ENCODE measurements at places on chromosomes 3 and 15.

DNA sequence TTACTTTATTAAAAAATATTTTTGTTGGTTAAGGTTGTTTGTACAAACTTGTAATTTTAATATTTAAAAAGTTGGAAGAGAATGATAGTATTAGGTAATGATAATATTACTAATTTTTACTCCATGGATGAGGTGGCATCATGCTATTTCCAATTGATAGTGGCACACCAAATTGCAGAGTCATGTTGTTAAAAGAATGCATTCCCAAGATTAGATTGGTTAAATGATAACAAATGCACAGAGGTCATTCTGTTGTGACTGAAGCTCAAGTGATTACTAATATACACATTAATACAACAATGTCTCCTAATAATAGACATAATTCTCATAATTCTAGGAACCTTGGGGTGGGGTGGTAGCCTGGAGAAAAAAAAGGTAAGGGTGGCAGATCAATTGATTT lies 73.2 kb upstream of the ZBED2 start:
- no peak for DNase-seq

GRCh38 chr3:29764041-29764440 lies 483.2 kb downstream of the RBMS3 start:
- no peak for DNase-seq

- no peak for DNase-seq
Measured at GRCh38 chr3:24062916-24063315, 117.8 kb downstream of the NR1D2 start.

DNA sequence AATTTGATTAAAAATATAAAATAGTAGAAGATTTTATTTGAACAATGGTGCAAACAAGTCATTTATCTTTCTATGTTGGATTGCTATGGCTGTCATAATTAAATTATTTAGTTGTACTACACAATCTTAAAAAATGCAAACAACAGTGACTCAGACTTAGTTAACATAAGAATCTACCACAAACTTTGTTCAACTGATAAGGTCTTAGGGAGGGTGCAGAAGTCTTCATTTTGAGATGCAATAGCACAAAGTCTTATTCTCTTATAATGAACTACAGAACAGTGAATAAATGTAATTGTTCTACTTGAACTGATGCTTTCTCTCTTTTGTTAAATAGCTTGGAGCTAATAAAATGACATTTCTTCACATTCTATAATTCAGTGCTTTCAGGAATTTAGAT lies 482.8 kb upstream of the NAALADL2 start:
- DNase-seq = no peak

- peak; percentile 59 for DNase-seq
Measured at GRCh38 chr3:52317208-52318000, 1.3 kb downstream of the DNAH1 start.

GRCh38 chr3:127374086-127375010 lies 86.5 kb upstream of the PRR20G start:
- DNase-seq = no peak

DNA sequence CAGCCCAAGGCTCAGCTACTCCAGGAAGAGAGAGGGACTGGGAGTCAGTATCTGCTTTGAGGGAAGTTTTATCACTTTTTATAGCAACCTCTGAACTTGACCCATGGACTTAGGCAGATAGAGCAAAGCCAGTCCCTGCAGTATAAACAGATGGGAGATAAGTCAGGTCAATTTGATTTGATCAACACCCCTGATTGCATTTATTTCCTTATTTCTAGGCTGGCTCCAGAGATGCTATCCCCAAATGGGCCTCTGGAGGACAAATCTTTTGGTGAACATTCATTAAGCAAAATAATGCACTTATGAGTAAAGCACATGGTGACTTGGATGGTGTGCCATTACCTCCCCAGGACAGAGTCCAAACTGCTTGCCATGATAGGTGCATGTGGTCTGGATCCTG lies 8.9 kb upstream of the IDH3A start:
- DNase-seq = no peak

- DNase-seq = no peak
Measured at GRCh38 chr15:83379579-83379959, 67.6 kb upstream of the SH3GL3 start.

GRCh38 chr3:156816091-156816793 lies 9.9 kb upstream of the LEKR1 start:
- no peak for DNase-seq

DNA sequence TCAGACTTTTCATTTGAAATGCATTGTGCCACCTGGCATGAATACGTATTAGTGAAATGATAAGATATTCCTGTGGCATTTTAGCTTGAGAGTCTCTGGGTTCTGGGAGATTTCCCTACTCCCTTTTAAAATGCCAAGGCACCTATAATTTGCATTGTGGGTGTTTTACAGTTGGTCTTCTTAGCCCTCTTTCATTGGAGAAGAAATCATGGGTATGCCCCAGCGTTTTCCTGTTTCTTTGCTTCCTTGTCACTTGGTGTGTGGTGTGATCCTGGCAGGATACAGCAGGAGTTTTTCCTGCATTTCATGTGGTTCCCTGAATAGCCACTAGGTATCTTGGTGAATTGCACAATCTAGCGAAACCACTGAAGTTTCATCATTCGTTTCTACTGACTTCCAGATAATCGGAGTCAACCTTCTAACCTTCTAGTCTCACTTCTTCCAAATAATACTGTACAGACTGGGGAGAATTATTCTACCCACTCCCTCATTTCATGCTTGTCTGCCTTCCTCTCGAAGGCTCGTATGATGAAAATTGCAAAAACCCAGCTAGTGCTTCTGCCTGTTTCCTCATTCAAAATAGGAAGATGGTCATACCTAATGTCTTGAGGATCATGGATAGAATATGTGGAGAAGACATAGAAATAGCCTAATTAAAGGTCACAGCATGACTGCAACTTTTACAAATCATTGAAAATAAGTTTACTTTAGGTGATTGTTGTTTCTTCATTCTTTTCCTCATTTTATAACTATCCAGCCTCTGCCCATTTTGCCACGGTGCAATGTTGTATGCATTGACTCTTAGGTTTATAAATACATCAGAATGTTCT lies 2.6 kb downstream of the BHLHE40 start:
- DNase-seq = no peak

DNA sequence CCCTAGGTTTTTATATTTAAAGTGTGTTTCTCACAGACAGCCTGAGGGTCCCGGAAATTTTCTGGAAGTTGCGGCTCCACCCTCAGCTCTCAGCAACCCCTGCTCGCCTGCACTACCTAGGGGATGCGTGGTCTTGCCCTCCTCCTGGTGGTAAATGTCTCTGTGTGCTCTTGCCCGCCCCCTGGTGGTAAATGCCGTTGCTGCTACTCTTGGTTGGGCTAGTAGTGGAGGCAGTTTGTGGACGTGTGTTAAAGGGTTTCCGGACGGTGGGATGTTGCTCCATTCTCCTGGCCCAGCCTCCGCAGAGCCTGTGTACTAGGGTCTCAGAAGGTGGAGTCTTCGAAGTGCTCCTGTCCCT lies 27.4 kb downstream of the STOML1 start:
- DNase-seq = peak; percentile 91

DNA sequence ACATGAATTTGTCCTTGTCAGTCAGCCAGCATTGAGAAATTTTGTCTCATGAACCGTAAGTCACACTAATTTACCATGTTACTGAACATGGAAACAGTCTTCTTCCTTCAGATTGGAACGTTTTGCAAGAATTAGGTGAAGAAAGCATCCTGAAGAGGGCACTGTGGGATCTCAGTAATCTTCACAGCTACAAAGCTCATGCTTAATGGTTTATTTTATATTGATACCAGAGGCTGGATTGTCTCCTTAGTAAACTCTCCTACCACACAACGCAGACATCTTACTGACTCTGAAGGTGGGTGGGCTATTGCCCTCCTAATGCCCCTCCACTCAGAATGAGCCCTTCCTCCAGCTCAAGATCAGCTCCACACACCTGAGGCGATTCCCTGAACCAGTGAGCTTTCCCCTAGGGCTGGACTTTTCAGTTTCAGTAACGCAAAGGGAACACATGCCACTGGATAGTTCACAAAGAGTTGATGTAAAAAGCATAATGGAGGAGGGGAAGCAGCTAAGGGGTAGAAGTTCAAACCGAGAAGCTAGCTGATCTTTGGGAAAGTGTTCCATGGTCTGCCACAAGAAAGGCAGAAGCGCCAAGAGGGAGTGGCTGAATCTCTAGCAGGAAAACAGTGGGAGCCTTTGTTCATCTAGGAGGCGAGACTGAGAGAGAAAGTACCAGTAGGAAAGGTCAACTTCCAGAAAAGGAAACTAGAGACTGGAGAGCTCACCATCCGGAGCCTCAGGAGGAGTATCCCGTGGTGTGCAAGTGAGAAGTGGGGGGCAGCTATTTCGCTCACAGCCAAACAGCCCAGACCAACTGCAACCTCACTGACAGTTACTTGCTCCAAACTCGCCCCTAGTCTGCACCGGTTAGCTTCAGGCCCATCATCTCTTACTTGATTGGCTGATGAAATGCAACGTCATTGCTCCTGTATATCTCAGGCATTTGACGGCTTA lies at the start of gene SLC9C1:
Gene SLC9C1 (minus strand): TSS at position 849 of the 954 bp plus-strand sequence. CDS start 7,425 bp downstream, outside the sequence.
- no peak for DNase-seq

DNA sequence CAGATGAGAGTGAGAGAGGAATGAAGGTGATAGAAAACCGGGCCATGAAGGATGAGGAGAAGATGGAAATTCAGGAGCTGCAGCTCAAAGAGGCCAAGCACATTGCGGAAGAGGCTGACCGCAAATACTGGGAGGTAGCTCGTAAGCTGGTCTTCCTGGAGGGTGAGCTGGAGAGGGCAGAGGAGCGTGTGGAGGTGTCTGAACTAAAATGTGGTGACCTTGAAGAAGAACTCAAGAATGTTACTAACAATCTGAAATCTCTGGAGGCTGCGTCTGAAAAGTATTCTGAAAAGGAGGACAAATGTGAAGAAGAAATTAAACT lies 88.9 kb downstream of the EOMES start:
- DNase-seq = no peak

GRCh38 chr3:41532976-41533375 lies 333.7 kb downstream of the CTNNB1 start:
- DNase-seq = no peak

- DNase-seq = no peak
Measured at GRCh38 chr3:157837336-157837735, 268.9 kb downstream of the SHOX2 start.

GRCh38 chr3:17125738-17126442 lies 241.1 kb downstream of the PLCL2 start:
- DNase-seq = no peak

DNA sequence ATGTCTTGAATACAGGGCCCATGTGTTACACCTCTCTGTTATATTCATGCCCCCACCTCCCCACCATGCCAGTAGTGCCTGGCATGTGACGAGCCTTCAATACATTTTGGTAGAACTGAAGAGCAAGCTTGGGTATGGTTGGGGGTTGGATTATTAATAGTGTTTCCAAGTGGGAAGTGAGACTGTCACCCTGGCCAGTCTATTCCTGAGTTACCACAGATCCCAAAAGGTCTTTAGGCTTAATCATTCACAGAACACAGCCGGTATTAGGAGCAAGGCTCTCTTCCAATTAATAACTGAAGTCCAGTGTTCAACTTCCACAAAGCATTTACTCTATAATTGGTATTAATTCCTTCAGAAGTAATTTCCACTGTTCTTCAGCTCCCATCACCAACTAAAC lies 231.9 kb upstream of the LRTM1 start:
- DNase-seq = no peak

GRCh38 chr3:100396967-100397366 lies 3.9 kb downstream of the TOMM70 start:
- DNase-seq = no peak

GRCh38 chr3:171774521-171774920 lies 35.8 kb downstream of the PLD1 start:
- no peak for DNase-seq

- DNase-seq = no peak
Measured at GRCh38 chr3:143507735-143508580, 340.3 kb downstream of the SLC9A9 start.

- no peak for DNase-seq
Measured at GRCh38 chr3:194270627-194271459, 80.3 kb downstream of the CPN2 start.

DNA sequence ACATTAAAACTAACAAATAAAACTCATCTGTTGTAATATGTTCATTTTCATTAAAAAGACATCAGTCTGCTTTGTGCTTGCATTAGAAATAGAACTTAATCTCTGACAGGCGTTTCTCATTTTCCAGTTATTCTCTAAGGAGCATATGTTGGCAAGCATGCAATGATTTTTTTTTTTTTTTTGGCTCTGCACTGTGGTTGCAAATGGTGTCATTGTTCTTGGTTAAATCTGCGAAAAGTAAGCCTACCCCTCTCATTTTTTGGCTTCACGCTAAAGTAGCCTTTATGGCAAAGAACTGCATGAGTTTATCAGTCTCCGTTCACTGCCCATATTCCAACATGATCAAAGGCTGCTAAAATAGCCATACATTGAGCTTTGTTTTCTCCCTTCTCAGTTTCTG lies 403.2 kb downstream of the MECOM start:
- DNase-seq = no peak

All from activated T-cell treated with anti-CD3 and anti-CD28 coated beads for 1 hour (primary cell).